Tibial artery (tissue), 4 donors: ENCODE measurements at places on chromosomes 4 and X.

DNA sequence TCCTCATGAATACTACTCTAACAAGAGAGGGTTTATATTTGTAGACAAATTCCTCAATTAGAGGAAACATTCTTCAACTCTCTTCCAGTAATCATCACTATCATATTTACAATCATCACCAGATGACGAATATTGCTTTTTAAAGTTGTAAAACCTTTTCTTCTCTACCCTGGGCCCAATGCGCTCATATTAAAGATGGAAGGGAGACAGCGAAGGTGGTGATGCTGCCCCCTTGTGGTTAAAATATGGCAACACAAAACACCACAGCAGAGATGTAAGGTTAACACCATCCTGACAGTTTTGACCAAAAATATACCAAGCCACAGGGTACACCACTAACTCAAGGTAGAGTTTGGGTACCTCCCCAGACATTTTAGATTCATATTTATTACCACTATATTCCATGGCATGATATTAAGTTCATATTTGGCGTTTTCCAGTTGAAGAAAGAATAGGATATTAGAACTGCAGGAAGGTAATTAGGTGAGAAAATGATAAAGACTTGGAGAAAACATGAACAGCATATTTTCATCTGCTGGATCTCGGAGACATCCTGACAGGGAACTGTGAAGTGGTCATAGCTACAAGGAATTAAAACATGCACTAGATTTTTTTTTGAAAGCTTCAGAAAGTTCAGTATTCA lies 72.8 kb downstream of the SLC9A7 start:
- DNase-seq, result peak; percentile 21

DNA sequence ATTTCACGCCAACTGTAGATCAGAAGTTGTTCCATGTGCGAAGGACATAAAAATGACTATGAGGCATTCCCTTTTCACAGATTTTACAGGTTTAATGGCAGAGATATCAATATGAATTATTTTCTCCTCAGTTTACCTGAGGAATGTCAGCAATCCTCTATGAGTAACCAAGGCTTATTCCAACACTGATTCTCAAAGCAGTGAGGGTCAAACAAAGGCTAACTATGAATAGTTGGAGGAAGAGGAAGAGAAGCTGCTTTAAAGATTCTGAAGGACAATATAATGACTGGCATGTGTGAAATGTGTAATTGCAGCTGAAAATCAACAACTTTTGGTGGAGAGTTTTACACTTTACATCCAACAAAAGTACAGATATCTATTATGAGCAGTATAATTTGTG lies 29.1 kb downstream of the NAF1 start:
- no peak for DNase-seq

GRCh38 chr4:189445613-189446012 lies 495.1 kb upstream of the FRG1 start:
- no peak for DNase-seq

DNA sequence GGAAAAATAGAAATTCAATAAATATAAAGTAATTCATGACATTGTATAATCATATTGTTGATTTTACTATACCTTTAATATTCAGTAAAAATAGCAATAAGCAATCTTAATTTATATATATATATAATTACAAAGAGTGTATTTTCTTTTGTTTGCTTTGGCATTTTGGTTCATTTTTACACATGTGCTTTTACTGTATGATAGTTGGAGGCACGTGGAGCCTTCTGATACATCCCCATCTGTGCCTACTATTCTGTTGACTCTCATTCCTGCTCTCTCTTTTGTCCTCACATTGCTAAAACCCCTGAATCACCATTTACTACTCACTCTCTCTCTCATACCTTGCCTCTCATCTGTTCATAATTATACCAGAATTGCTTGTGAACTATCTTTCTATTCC lies 106.4 kb upstream of the NDST4 start:
- no peak for DNase-seq

- no peak for DNase-seq
Observed at GRCh38 chr4:116070283-116070682, 956.9 kb upstream of the NDST4 start.

DNA sequence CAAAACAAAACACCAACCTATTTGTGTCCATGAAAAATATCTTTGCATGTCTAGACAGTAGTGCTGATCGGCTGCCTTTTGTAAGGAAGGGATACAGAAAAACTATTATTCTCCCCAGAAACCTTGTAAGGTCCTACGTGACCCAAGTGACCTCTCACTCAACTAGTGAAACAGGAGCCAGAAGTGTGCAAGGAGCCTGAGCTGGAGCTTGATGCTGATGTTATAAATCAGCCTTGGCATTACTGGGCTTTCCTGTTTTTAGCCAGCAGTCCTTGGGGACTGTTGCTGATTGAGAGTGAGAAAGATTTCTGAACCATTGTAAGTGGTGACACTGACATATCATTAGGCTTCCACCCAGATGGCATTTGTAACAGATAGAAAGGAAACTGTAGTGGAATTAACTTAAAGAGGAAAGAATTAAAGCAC lies 100.8 kb upstream of the LIMCH1 start:
- no peak for DNase-seq

DNA sequence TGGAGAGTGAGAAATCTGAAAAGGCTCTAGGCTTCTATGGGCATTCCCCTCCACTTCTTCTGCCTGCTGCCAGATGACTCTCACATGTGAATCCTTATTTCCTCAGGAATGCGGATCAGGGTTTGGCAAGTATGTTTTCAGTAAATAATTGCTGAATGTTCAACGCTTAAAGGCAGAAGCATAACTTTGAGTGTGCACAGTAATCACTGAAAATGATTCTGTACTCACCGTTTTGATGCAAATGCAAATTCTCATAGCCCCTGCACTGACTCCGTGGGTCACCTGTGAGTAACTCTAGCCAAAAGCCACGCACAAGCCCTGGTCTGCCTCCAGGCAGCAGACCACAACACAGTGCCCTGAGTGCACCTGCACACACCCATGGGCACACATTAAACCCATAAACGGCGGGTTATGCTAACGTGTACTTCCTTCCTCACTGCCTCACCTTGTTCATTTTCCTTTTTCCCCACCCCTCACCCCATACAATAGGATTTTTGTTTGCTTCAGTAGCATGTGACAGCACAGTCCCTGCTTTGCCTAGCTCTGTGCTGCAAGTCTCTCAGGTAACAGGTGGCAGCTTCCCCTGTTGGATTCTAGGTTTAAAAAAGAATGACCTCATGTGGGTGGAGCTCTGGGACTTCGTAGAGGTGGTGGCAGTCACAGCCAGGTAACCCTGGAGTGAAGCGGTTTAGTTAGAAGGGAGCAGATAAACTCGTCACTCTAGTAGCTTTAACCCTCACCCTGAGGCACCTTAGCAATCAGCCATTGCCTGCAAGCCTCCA lies at the start of gene ARHGEF38:
Gene ARHGEF38 (plus strand): TSS at position 656 of the 782 bp plus-strand sequence. CDS start 146 bp downstream, outside the sequence.
- DNase-seq, result no peak

GRCh38 chr4:165006456-165006855 lies 25.3 kb upstream of the TRIM60 start:
- no peak for DNase-seq

DNA sequence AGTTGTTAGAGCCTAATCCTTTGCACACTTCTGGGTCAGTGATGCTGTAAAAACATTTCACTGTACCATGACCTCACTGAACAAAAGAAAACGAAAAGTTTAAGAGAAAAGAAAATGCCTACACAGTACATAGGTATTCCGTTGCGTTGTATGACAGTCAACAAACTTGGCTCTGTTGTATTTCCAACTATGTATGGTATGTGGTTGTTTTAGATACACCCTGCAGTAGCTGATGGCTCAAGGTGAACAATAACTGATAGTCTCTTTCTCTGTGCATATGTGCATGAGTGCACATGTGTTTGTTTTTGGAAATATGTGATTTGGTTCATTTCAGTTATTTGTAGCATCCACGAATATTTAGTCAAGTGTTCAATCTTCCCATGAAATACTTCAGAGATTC lies 176.0 kb downstream of the BMPR1B start:
- DNase-seq, result no peak

GRCh38 chrX:37491686-37492085 lies 79.8 kb upstream of the LANCL3 start:
- no peak for DNase-seq

- no peak for DNase-seq
Observed at GRCh38 chrX:150212672-150213480, 150.2 kb upstream of the MAMLD1 start.

GRCh38 chr4:4425119-4425690 lies 38.3 kb downstream of the NSG1 start:
- DNase-seq, result no peak

DNA sequence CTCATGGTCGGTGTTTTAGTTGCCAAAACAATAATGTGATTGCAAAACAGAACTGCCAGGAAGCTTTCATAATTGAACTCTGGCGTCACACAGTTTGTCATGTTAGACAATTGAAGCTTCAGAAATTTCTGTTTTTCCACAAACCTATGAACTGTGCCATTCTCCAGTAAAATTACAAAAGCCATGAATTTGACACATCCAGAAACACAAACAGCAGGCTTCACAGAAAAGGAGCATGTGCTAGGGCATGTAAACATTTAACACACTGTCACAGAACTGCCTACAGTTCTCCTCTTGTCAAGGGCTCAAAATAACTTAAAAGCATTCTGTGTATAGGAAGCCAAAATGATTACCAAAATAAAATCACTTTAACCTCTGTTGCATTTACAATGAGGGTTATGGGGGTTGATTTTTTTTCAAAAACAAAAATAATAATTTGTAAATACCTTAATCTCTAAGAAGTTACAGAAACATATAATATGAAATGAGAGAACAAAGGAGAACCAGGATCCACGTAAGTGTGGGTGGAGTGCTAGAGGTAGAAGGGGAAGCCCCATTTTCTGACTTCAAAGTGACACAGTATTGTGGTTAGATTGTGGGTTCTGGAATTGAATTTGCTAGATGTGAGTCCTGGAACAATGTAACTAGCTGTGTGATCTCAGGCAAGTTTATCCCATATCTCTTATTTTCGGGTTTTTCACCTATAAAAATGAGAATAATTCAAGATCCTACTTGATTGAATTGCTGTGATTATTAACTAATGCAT lies 295.0 kb downstream of the CENPC start:
- DNase-seq, result no peak

DNA sequence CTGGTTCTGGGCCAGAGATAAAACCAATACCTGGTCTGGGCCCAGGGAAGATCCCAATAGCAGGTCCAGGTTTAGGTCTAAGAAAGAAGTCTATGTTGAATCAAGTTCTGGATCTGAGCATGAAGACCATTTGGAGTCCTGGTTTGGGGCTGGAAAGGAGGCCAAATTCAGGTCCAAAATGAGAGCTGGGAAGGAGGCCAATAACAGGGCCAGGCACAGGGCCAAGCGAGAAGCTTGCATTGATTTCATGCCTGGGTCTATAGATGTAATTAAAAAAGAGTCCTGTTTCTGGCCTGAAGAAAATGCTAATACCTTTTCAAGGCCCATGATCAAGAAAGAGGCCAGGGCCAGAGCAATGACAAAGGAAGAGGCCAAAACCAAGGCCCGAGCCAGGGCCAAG lies 3.4 kb downstream of the GPRASP1 start:
- no peak for DNase-seq
